ENCODE measurements at places on chromosomes 3 and 15.

GRCh38 chr3:98680723-98681122 is 82.4 kb upstream of the ST3GAL6 start:
- DNase-seq = no peak

GRCh38 chr3:26100176-26100575 is 310.3 kb downstream of the OXSM start:
- DNase-seq = no peak

- no peak for DNase-seq
Measured at GRCh38 chr3:104526901-104527401, 839.8 kb upstream of the ALCAM start.

- DNase-seq = no peak
Measured at GRCh38 chr3:18393906-18394305, 31.2 kb downstream of the SATB1 start.

GRCh38 chr3:159032311-159032710 is 230.5 kb downstream of the MFSD1 start:
- DNase-seq = no peak

DNA sequence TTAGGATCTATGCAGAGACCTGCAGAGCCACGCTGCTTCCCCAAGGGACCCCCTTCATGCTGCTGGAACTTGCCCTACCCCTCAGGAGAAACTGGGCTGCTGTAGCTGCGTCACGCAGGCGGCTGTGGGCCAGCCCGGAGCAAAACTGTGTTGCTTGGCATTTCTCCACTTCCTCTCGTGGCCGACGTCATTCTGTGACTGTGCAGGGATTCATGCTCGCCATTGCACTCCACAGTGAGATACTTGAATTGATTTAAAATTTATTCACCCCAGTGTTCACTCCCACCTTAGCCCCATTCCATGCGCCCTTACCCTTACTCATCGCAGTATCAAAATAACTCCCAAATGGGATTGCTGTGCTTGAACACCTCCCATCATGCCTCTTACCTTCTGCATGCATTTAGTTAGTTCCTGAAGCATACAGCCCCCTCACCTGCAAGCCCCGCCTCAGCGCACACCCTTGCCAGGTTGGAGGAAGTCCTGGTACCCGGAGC is 45.7 kb downstream of the TMEM44 start:
- DNase-seq = no peak

- DNase-seq = peak; percentile 97
Measured at GRCh38 chr3:126180477-126181397, at the start of gene ALDH1L1. TSS of gene ALDH1L1 (minus strand) at chr3:126180586. CDS start at chr3:126160979, 19,607 bp downstream.

DNA sequence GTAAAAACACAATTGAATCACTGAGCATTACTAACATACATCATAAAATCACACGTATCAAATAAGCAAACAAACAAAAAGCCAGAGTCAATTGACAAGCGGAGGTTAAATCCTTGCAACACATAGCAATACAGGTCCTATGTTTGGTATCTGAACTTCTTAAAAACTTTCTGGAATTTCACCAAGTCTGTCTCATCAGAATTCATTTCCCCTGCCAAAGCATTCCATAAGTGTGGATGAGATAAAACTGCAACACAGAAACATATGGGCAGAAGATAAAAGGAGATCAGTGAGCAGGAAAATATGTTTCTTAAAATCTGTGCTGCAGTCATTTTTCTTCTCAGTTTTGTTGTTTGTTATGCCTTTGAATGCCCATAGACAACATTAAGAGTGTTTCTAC is 1155.5 kb downstream of the TBL1XR1 start:
- no peak for DNase-seq
